Amniotic epithelial cell (primary cell): ENCODE measurements at places on chromosomes 7 and 10.
A peak's percentile ranks its signal among the peaks of the same experiment; 100 is the strongest.

DNA sequence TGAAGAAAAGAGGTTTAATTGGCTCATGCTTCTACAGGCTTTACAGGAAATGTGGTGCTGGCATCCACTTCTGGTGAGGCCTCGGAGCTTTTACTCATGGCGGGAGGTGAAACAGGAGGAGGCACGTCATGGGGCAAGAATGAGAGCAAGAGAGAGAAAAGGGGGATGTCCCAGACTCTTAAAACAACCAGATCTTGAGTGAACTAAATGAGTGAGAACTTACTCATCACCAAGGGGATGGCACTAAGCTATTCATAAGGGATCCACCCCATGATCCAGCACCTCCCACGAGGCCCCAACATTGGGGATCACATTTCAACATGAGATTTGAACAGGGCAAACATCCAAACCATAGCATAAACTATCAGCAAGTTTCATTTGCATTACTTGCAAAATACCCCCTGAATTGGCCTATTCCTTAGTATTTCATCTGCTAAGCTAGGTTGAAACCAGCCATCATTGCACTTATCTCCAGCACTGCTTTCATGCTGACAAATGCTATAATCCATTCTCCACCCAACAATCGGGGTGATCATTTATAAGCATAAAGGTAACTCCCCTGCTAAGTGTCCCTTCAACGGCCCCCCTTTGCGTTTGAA, 179.0 kb downstream of the NOC3L start:
- DNase-seq = peak; percentile 91

- no peak for DNase-seq
These were observed 15.8 kb downstream of the TSPAN12 start for GRCh38 chr7:120842121-120842621.

GRCh38 chr7:111113263-111114017, 22.5 kb downstream of the LRRN3 start:
- DNase-seq = peak; percentile 83

GRCh38 chr7:24378871-24379616, 95.1 kb downstream of the NPY start:
- DNase-seq = peak; percentile 91

DNA sequence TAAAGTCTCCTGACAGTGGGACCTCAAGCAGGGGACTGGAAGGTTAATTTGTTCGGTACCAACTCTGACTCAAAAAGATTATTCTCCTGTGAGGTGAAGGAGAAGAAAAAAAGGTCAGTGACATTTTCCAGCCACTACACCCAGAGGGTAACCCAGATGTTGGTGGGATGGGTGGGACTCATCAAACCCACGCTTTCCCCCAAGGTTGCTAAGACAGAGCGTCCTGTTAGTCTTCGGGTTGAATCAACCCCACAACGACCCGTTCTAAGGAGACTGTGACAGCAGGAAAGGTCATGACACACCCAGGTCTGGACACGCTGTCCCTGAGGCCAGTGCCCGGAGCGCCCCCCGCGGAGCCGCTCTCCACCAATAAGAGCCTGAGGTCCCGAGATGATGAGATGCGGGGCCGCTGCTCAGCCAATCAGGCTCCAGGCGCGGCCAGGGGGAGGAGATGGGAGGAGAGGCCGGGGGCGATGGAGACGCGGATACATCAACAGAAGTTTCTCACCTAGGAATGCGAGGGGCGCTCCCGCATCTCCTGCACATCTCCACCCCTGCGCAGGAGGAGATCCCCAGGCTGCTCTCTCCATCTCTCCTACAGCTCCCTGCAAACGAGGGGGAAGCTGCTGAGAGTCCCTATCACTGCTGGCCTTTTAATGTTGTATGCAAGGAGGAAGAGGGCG, at the start of gene WNT16:
WNT16 (plus strand) TSS at position 493 of the 683 bp plus-strand sequence. CDS start 293 bp downstream, outside the sequence.
- DNase-seq = no peak

DNA sequence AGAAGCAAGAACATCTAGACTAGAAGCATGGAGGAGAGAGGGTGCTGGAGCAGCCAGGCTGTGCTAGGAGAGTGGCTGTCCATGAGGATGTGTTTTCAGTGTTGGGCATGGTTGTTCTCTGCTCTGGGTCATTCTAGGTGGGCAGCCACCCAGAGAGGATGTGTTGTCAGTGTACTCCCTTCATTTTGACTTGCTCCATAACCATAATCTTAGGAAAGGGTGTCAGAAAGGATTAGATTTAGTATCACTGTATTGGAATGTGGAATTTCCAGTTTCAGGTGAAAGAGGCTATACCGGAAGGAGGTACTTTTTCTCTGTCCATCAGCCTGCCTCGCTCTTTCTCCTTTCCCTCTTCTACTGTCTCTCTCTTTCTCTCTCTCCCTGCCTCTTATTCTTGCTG, 474.5 kb upstream of the PODXL start:
- no peak for DNase-seq

DNA sequence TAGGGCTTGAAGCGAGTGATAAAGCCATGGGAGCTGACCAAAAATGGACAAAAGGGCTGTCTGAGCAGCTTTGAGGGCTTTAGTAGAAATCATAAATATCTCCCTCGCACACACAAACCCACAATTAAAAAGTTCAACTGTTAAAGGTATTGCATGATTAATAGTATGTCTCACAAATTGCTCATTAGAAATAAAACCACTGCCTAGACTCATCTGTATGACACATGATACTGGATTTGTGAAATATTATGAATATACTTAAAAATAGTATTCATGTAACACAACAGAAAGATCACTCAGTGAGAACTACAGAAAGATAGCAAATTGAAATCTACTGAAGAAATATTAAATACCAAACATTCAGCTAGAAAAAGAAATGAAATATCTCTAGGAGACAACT, 11.9 kb upstream of the PTPN12 start:
- peak; percentile 46 for DNase-seq

GRCh38 chr10:52696232-52696631, 76.4 kb downstream of the MBL2 start:
- DNase-seq = no peak

- no peak for DNase-seq
These were observed 898.6 kb downstream of the KCNMA1 start for GRCh38 chr10:76738991-76739390.

GRCh38 chr7:74183142-74183541, 9.0 kb downstream of the EIF4H start:
- DNase-seq = no peak

DNA sequence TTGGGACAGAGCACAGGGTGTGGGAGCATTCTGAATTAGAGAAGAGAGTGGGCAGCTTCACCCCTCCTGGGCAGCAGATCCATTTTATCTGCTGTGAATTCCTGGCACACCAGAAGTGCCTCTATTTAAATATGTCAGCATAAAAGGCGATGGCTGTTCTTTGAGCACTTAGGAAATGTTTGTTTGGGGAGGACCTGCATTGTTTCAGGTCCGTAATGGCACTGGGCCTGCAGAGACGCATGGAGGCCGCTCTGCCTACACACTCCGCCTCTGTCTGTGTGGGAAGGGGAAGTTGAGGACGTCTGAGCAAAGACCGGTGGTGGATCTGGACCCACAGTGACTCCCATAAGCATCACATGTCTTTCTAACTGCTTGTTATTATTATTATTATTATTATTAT, 253.2 kb downstream of the CAMK1D start:
- no peak for DNase-seq

DNA sequence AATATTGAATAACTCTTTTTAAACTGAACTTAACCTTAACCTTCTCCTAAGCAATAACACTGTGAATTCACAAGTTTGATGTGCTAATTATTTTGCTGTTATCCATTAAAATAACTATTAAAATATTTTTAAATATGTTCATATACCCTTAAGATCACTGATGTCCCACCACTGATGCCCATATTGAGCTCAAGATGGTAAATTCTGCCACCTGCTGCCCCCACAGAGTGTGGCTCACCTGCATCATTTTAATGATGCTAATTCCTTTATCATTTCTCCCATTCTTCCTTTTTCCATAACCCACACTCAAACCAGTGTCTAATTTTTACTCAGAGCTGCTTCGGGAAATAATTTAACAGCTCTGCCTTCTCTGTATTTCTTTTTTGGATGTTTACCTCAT, 82.3 kb upstream of the ARID5B start:
- DNase-seq = no peak

DNA sequence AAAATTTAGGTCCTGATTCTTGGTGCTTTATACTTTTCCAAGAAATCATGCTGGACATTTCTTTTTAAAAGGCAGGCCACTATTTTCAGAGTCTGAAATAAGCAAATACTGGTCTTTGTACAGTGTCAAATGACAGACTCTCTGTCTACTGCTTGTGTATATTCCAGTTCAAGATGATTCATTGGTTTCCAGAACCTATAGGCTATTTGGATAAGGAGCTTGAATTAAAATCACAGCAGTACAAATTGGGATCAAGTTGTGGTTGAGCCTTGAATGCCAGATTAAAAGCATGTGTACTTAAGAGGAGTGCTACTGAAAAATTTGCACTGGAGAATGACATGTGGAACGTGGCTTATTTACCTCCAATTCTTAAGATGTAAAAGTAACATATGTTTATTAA, 10.7 kb downstream of the KMT2E start:
- no peak for DNase-seq

DNA sequence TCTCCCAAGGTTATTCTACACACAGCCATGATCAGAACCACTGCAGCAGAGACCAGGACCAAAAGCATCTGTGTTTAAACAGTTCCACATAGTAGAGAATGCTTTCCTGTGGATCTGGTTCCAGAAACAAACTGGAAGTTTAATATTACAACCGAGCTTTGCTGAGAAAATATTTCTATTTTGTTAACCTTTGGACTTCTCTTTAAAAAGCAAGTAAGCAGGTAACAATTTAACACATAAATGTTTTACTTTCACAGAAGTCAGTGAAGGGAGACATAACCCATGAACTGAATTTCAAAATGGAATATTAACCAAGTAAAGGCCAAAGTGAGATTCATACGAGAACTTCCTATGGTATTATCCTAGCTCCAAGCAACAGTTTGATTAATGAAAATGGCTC, 98.6 kb upstream of the PHYHIPL start:
- no peak for DNase-seq

DNA sequence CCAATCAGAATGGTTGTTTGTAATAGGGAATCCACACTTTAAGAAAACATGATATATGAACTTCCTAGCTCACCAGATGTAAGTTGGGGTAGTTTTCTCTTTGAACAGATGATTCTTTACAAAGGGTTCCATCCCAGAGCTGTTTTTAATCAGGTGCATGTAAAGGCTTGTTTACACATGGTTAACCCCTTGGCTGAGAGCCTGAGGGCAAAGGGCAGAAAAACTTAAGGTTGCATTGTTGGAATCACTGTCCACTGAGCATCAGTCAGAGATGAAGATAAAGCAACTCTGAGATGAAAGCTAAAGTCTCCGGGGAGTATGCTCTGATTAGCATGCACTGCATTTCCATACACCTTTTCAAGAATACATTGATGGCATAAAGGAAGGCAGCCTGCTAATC, 518.2 kb downstream of the SORCS3 start:
- DNase-seq = no peak

GRCh38 chr10:28840971-28841370, 163.7 kb downstream of the BAMBI start:
- DNase-seq = peak; percentile 83

DNA sequence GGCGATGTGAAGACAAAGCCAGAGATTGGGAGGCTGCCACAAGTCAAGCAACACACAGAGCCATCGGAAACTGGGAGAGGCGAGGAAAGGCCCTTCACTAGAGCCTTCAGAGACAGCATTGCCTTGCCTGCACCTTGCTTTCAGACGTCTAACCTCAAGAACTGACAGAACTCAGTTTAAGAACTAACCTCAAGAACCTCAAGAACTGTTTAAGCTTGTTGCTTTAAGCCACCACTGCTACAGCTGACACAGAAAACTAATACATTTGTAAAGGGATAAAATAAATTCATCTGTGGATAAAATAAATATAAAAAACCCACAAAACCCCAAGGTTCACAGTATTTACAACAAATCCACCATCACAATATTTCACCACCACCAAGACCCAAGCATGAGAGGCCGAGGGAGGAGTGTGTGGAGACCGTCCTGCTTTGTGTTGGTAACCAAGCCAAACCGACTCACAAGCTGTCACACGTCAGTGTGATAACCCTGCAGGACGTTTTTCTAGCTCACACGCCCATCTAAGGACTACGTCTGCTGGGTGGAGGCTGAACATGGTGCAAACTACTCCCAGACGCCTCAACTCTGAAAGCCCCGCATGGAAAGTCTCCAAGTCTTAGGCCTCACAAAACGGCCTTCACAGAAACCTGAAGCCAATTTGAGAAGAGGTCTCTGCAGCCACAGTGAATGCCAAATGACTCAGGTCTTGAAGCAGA, 116.8 kb downstream of the ABLIM1 start:
- peak; percentile 65 for DNase-seq

DNA sequence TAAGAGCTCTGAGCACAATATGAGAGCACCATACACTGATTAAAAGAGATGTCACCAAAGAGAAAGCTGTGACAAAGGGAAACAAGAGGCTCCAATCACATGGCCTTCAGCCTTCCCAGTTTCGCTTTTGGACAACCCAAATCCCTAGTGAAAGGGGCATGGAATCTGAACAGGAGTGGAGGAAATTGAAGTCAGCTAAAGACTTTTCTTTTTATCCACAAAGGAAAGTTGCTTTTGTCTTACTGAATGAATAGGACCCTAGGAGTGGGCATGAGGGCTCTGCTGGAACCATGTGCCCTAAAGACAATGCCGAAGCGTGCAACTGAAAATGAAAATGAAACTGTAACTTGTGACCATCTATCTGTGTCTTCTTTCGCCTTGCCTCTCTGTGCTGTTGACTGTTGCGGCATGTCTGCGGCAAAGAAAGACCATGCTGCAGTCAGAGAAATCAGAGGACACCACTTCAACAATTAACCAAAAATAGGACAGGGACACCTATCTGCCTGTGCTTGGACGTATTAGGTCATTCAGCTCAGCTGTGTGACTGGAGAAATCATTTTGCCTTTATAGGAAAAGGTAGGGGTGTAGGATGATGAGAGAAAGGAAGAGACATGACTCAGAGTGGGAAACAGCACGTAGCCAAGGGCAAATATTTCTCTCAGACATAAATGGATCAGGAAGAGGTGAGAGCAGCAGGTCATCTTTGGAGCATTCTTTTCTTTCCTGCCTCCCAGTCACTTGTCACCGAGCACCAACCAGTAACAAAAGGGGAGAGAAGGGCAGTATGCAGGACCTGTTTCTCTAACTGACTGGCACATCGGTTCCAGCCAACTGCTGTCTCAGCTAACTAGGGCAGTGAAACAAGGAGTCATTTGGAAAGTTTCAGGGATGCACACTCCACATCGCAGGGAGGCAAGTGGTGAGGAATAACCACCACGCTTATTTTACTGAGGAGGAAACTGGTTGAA, 12.3 kb downstream of the CAV2 start:
- DNase-seq = peak; percentile 46

- peak; percentile 26 for DNase-seq
These were observed 18.0 kb downstream of the ADAP1 start for GRCh38 chr7:936386-937054.

GRCh38 chr10:60536529-60537114, 146.9 kb upstream of the ANK3 start:
- DNase-seq = peak; percentile 56

- no peak for DNase-seq
These were observed 14.9 kb upstream of the GIMAP8 start for GRCh38 chr7:150435390-150436073.
